Stimulated activated CD4-positive, alpha-beta T cell treated with anti-CD3 and anti-CD28 coated beads, TNF-alpha, amount 100 ng/mL, for 48 hours (primary cell): ENCODE measurements at places on chromosomes 6 and 20.
A peak's percentile ranks its signal among the peaks of the same experiment; 100 is the strongest.

DNA sequence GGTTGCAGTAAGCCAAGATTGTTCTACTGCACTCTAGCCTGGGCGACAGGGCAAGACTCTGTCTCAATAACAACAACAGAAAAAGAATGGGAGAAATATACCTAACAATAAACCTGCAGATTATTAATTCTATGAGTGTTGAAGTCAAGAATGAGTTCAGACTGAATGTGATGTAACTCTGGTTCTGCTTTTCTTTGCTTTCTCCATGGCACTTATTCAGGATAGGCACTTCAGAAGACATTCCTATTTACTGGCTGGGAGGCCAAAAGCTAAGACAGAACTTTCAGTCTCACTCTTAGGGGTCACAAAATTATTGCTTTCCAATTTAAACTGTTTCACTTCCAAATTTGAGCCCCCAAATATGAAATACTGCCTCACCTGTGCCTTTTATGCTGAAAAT, 15.7 kb upstream of the PRIM2 start:
- DNase-seq: no peak

GRCh38 chr20:59073582-59073981, 31.0 kb upstream of the PRELID3B start:
- DNase-seq: no peak

DNA sequence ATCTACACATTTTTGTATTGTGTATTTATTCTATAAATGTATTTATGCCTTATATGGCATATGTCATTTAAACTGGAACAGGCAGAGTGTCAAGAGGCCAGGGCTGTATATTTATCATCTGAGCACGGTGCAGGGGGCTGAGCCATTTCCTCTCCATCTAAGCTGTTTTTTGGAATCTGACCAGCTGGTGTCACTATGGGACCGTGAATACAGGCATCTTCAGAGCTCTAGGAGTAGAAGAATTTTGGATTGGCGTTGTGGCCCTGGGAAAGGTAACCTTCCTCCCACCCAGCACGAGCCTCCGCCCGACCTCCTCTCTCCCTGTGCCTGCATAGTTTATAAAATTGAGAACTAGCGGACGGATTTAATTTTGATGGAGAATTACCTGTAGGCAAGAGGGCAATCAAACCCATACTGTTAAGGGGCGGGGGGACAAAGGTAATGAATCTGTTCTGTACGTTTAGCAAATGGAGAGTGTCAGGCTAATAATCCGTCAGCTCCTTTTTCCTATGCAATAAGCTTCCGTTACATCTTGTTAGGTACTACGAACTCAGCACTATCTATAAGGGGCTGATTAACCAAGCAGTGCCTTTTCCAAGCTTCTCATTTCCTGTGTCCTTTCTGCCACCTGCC, 29.0 kb upstream of the EEF1E1 start:
- DNase-seq: peak; percentile 5

- DNase-seq: no peak
Measured at GRCh38 chr6:133240511-133241085, 559 bp upstream of the EYA4 start.

DNA sequence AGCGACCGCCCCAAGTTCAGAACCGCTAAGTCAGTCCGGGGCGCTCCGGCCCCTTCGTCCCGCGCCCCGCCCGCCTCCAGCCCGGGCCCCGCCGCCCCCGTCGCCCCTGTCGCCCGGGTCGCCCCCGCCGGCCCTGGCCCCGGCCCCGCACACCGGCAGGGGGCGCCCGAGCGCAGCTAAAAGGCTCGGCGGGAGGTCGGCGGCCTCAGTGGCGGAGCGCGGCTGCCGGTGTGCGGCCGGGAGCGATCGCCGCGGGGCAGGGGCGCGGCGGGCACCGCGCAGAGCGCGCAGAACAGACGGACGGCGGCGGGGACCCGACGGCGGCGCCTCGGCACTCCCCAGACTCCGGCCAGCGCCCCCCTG, at the start of gene FNDC1:
FNDC1 (plus strand) TSS at position 208 of the 363 bp plus-strand sequence. CDS start 197 bp downstream, outside the sequence.
- DNase-seq: peak; percentile 61

DNA sequence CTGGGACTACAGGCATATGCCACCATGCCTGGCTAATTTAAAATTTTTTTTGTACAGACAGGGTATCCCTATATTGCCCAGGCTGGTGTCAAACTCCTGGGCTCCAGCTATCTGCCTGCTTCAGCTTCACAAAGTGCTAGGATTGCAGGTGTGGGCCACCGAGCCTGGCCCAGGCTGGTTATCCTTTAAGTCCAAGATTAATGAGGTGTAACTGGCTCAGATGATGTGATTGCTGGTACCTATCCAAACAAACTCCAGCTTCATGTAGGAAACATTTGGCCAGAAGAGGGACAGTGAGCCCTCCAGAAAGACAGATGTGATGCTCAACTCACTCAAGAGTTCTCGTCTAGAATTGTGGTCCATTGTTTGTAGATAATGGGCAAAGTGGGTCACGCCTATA, 9.2 kb upstream of the ZNF318 start:
- DNase-seq: no peak

GRCh38 chr6:74070091-74070490, 374.1 kb downstream of the CD109 start:
- no peak for DNase-seq

GRCh38 chr20:5650280-5650691, 99.9 kb upstream of the SHLD1 start:
- no peak for DNase-seq

GRCh38 chr6:158756977-158757752, 62.0 kb downstream of the EZR start:
- no peak for DNase-seq

DNA sequence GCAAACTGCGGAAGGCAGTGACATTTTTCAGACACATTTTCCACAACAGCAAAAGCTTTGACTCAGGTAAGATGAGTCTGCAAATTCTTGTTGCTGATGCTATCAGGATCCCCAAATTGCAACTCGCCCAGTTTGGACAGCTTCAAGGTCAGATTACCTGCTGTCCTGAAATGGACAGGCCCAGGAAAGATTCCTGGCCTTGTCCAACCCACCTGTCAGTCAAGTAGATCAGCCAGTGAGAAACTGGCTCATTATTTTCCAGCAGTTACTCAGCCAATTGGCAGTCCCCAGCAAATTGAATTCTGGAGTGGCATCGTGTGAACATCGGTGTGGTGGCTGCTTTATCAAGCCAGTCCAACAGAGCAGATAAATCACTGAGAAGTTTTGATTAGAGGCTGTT, 84.5 kb upstream of the SNAP25 start:
- DNase-seq: no peak

GRCh38 chr6:129889580-129889979, 28.5 kb upstream of the TMEM244 start:
- no peak for DNase-seq

DNA sequence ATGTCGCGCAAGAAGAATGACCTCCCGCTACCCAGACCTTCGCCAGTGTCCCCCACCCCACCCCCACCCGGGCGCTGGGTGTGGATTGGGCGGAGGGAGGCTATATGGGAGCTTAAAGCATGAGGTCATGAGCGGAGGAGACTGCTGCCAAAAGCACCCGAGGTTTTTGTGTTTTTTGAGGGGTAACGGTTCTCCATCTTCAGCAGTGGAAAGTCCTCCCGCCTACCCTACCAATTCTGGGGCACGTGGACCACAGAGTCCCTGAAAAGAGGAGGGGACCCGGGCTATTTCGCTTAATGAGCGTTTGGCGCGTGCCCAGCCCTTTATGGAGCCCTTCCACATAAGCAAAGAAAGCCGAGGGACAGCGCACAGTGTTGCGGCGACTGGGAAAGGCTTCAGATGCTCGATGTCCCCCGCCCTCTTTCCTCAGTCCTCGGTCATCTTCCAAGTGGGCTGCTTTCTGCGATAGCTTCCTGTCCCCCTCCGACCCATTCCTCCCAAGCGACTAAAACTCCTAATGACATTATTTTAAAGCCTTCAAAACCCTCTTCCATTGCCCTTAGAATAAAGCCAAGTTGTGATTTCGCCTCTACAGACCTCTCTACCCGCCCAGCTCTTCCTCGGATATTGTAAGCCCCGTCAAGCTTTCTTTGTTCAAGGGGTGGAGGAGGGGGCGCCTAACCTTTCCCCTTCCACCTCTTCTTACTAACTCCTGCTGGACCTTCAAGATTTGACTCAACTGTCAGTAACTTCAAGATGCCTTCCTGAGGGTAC, 2.1 kb upstream of the TRERF1 start:
- DNase-seq: no peak

DNA sequence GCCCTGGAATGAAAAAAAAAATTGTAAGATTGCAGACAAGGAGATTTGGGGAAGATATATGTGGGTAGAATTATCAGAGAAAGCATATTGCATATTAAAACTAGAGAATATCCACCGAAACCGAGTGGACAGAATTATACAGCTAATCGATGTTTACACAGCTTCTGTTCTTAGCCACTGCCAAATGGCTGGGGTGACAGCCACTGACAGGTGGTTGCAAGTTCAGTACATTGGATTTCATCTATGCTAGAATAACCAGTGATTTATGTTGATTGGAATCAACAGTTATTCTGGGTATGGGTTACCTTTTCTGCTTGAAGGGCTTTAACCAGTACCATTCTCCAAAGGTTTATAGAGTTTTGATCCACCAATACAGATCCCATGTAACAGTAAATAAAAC, 48.4 kb upstream of the THEMIS start:
- DNase-seq: no peak

DNA sequence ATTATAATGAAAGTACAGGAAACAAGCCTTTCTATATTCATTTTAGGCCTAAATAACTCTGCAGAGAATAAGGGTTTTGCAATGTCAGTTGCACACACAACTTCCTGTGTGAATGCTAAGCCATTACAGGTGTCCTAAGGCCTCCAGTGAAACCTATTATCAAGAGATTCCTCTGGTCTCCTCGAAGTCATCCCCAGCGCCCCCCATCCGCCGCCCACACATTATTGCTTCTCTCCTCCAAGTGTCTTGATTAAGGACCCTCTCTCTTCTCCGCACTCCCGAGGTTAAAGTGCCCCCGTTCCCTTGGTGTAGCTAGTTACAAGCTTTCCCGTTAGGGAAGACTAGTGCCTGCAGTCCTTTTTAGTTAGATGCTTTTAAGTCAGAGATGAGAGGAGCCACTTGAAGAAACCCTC, 1.3 kb downstream of the HIVEP2 start:
- DNase-seq: no peak

DNA sequence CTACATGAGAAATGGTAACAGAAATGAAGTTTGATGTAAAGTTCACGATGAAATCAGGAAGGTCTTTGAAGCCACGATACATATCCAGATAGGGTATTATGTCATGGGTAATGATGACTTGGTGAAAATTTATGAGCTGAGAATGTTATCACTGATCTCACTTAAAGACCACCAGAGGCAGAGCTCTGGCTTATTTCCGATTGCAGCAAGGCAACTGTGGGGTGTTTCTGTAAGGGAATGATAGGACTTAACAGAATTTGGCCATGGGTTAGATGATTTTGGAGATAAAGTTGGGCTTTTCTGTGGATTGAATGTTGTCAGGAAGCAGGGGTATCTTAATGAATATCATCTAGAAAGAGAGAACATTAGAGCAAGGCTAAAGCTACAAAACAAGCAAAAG, 508.4 kb downstream of the HDGFL1 start:
- DNase-seq: no peak

DNA sequence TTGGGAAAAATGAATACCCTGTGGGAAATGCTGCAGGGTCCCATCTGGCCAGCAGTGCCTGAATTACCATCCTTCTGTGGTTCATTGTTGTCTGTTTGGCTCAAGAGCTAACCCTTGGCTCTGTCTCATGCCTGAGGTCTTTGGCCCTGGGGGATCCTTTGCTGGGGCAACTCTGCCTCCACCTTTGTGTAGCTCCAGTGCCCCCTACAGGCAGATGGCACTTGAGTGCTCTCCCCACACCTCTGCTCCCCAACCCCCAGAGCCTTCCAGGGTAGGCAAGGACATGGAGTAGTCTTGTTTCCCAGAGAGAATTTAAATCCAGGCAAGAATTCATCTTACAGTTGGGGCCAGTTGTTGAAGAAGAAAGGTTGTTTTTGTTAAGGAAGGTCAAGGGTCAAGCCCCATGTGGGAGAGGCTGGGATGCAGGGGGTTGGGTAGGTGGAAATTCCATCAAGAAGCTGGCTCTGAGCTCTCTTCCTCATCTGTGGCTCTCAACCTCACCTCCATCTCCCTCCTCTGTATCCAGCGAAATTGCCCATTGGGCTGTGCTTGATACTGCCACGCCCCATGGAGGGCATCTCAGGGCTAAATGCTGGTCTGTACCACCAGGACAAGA, 44.2 kb downstream of the ZNF831 start:
- DNase-seq: peak; percentile 69

GRCh38 chr6:34926655-34927054, 37.6 kb downstream of the ANKS1A start:
- DNase-seq: no peak

DNA sequence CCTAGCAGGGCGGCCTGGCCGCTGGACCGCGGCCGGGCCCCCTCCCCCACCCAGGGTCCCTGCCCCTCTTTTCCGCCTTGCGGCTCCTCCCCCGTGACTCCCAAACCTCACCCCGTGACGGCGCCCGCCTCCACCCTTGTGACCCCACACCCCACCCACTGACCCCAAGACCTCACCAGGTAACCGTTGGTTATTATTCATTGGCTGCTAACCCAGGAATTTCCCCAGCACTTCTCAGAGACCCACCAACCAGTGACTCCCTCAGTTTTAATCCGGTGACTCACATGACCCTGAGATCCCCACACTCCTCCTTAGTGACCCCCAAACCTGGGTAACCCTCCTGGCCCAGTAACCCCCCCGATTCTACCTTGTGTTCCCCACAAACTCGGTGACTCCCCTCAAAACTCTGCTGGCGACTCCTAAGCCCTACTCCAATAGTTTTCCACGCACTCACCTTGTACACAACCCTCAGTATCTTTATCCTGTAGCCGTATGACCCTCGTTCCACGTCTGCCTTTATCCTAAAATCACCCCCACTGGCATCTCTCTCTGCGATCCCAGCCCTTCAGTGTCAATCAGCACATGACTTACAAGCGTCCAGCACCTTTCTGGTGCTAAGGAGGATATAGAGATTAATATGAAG, 534 bp downstream of the ZNF76 start:
- DNase-seq: peak; percentile 62

GRCh38 chr6:20826378-20826777, 292.1 kb downstream of the CDKAL1 start:
- DNase-seq: no peak

DNA sequence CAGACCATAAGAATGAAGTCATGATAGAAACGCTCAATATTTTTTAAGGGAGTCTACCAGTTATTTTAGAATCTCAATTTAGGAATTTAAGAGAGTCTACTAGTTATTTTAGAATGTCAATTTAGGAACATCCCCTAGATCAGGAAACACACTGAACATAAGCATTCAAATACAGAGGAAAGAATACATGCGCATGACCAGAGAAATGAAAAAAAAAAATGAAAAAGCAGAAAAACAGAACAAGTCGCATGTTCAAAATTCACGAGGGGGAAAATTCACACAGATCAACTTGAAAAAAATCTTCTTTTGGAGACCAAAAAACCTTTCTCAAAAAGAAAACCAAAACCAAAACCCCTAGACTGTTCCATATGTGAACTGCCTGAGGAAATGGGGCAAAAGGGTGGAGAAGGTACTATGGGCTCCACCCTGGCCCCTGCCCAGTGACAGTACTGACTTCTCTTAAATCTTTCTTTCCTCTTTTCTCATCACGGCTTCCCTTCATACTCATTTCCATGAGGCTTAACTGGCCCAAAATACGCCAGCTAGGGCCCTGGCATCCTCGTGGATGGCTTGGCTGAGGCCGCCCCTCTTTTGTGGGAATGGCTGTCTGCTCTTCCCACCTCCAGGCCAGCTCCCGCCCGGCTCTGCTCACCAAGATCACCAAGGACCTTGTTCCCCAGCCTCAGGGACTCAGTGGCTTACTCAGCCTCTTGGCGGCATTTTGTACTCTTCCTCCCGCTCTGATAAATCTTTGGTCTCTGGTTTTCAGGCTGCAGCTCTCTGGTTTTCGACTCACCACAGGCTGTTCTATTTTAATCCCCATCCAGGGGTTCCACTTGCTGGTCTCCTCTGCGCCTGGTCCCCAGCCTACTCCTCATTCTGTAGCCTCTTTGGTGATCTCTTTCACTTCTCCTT, 11.2 kb downstream of the ZBTB2 start:
- no peak for DNase-seq
